ENCODE measurements at places on chromosomes 3 and 15.

DNA sequence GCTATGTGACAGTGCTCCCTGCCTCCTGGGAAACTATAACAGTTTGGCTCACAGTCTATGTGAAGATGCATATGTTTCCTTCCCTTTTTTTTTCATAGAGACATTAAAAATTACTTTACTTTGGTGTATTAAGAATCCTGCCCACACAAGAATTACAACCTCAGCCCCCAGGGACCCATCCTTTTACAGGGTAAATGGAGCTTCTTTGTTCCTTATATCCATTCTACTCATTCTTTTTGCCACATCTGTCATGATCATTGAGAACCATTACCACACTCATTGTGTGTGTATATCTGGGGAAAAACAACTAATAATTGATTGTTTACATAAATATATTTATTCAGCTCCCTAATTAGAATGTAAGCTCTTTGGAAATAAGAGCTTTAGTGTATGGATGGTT lies 157.4 kb downstream of the SSR3 start:
- no peak for DNase-seq

GRCh38 chr3:4791358-4791757 lies 187.9 kb upstream of the BHLHE40 start:
- DNase-seq: no peak

GRCh38 chr3:2343031-2343682 lies 244.5 kb downstream of the CNTN4 start:
- DNase-seq: no peak

- DNase-seq: no peak
Measured at GRCh38 chr3:36408146-36408545, 27.8 kb downstream of the STAC start.

GRCh38 chr3:126965526-126966080 lies 17.3 kb upstream of the PLXNA1 start:
- DNase-seq: no peak
